Stimulated activated naive B cell treated with anti-CD40 and anti-IgM and Interleukin-4, amounts not matched to agents 10 μg/mL and 1 μg/mL and 100 μg/mL, for 72 hours (primary cell): ENCODE measurements at places on chromosomes 7 and 10.

- no peak overlapping the region for H3K27ac ChIP-seq
- DNase-seq, result no peak
- H3K4me3 ChIP-seq, result no peak overlapping the region
- H3K36me3 ChIP-seq, result no peaks in the 10 kb centered on the region
Observed at GRCh38 chr10:43846187-43846680, 197.6 kb upstream of the ZNF32 start.

GRCh38 chr10:82908751-82909150 lies 1033.8 kb downstream of the NRG3 start:
- no peak overlapping the region for H3K4me3 ChIP-seq
- no peaks in the 10 kb centered on the region for H3K36me3 ChIP-seq
- H3K27me3 ChIP-seq, result no peaks in the 10 kb centered on the region
- DNase-seq, result no peak

- H3K36me3 ChIP-seq, result no peaks in the 10 kb centered on the region
- DNase-seq, result no peak
- H3K4me1 ChIP-seq, result peaks cover 5% of the 10 kb centered on the region
- H3K4me3 ChIP-seq, result no peak overlapping the region
- no peaks in the 10 kb centered on the region for H3K27me3 ChIP-seq
- H3K27ac ChIP-seq, result no peak overlapping the region
Observed at GRCh38 chr7:106312906-106313305, 28.1 kb upstream of the NAMPT start.

DNA sequence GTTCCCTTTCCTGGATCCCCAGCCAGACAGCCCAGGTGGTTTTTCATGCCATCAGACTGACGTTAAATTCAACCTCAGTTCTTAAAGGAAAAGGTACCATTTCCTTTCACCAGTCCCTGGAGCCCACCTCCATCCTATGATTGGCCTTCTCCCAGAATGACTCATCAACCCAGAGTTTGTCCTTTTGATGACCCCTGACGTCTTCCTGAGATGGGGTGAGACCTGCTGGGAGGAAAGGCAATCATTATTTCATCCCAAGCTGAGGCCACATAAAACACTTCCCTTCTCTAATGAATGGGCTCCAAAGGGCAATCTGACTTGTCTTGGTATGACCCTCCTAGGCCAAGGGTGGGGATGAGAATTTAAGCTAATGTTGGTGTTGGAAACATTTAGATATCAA lies 750.7 kb downstream of the SUGCT start:
- no peak overlapping the region for H3K4me3 ChIP-seq
- DNase-seq, result no peak
- no peaks in the 10 kb centered on the region for H3K4me1 ChIP-seq

GRCh38 chr7:21887779-21888178 lies 57.9 kb downstream of the CDCA7L start:
- no peaks in the 10 kb centered on the region for H3K27me3 ChIP-seq
- H3K27ac ChIP-seq, result no peak overlapping the region
- peaks cover 3% of the 10 kb centered on the region for H3K36me3 ChIP-seq
- no peaks in the 10 kb centered on the region for H3K4me1 ChIP-seq

GRCh38 chr7:74272305-74273038 lies 16.7 kb upstream of the CLIP2 start:
- peak; percentile 91 for DNase-seq
- H3K4me1 ChIP-seq, result peaks cover 40% of the 10 kb centered on the region
- no peaks in the 10 kb centered on the region for H3K27me3 ChIP-seq

GRCh38 chr10:11435581-11435981 lies 175.9 kb downstream of the USP6NL start:
- peaks cover 2% of the 10 kb centered on the region for H3K36me3 ChIP-seq
- no peaks in the 10 kb centered on the region for H3K27me3 ChIP-seq
- no peak overlapping the region for H3K4me3 ChIP-seq
- H3K27ac ChIP-seq, result no peak overlapping the region
